ENCODE measurements at places on chromosomes 1 and 21. TPM values are rescaled to one million over a fixed set of nuclear protein-coding genes. Genes with fewer than 3 reads are reported as not detected.

F13B gene
- total RNA-seq, result not detected

DNA sequence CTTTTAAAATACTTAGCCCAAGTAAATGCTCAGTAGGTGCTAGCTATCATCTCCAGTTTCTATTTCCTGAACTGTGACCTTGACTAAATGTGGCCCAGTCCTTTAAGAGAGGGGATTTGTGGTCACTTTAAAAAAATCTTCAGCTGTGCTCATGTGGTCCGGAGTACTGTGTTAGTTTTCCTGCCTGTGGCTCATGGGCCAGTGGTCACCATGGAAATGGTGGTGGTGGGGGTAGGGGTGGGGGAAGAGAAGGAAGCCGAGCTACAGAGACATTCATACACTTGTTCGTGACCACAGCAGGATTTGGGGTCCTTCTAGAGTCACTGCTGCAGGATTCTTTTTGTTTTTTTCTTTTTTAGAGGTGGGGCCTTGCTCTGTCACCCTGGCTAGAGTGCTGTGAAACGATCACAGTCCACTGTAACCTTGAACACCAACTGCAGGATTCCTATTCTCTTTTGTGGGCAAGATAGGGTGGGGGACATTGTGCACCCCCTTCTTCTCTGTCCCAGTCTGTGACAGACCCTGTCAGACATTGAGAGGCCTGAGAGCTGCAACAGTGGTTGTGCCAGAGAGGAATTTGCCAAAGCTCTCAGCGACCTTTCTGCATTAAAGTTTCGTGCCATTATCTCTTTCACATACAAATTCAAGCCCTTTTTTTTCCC, 25.8 kb downstream of the KIF26B start:
- H3K27ac ChIP-seq, result peak overlapping the region; percentile 77
- peak overlapping the region; percentile 27 for H3K4me3 ChIP-seq
- DNase-seq, result peak; percentile 56
- H3K4me1 ChIP-seq, result peaks cover 24% of the 10 kb centered on the region

- H3K4me1 ChIP-seq, result peaks cover under 1% of the 10 kb centered on the region
- peaks cover 21% of the 10 kb centered on the region for H3K27me3 ChIP-seq
- no peak overlapping the region for H3K4me3 ChIP-seq
- H3K36me3 ChIP-seq, result no peaks in the 10 kb centered on the region
- DNase-seq, result no peak
- no peak overlapping the region for H3K27ac ChIP-seq
Measured at GRCh38 chr1:40855513-40855912, 6.7 kb downstream of the CITED4 start.

DNA sequence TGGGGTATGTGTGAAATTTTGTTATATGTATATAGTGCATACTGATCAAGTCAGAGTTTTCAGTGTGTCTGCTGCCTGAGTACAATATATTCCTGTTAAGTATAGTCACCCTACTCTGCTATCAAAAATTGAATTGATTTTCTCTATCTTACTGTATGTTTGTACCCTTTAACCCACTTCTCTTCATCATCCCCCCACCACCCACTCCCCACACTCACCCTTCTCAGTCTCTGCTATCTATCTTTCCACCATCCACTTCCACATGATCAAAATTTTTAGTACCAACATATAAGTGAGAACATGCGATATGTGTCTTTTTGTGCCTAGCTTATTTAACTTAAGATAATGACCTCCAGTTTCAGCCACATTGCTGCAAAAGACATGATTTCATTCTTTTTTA, 4.2 kb downstream of the LY9 start:
- H3K27me3 ChIP-seq, result no peaks in the 10 kb centered on the region
- no peak for DNase-seq
- H3K27ac ChIP-seq, result peak overlapping the region; percentile 95
- peaks cover 70% of the 10 kb centered on the region for H3K4me1 ChIP-seq
- H3K4me3 ChIP-seq, result peak overlapping the region; percentile 88

DNA sequence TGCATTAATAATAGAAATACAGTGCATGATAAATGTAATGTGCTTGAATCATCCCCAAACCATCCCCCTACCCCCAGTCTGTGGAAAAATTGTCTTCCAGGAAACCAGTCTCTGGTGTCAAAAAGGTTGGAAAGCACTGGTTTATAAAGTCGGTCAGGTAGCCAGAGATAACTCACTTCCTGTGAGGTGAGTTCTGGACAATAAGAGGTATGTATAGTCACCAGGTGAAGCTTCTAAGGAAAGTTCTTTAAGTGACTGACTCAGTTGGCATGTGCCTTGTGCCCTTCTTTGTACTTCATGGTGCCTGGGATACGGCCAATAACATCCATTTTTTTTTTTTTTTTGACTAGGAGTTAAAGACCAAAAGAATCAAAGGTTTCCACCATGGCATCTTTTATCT, 103.7 kb downstream of the GPATCH2 start:
- no peak overlapping the region for H3K27ac ChIP-seq
- H3K27me3 ChIP-seq, result no peaks in the 10 kb centered on the region
- no peak for DNase-seq
- H3K36me3 ChIP-seq, result no peaks in the 10 kb centered on the region
- H3K4me3 ChIP-seq, result no peak overlapping the region

- DNase-seq, result no peak
- H3K27ac ChIP-seq, result no peak overlapping the region
- no peaks in the 10 kb centered on the region for H3K27me3 ChIP-seq
- H3K4me1 ChIP-seq, result peaks cover 12% of the 10 kb centered on the region
Measured at GRCh38 chr1:246695666-246696065, 28.5 kb upstream of the SCCPDH start.
